Stimulated activated CD8-positive, alpha-beta memory T cell treated with anti-CD3 and anti-CD28 coated beads, Interleukin-4, amount 100 ng/mL, for 1 hour (primary cell): ENCODE measurements at places on chromosomes 2 and 18.

GRCh38 chr2:145909175-145909755, 1389.3 kb upstream of the ZEB2 start:
- no peak for DNase-seq

DNA sequence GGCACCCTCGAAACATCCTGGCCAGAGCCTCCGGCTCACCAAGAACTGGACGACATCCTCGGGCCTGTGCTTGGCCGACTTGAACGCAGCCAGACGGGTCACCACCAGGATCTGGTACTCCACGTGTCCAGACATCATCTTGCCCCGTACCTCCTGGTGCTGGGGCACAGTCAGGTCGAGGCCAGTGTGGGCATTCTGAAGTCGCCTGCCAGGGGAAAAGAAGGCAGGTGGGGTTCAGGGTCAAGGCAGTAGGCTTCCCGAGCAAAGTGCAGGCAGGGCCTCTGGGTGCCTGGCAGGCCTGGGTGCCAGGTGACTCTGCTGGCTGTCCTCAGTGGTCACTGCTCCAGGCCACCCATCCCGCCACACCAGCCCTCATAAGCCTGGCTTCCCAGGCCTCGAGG, 5.6 kb downstream of the HS1BP3 start:
- DNase-seq = no peak

- no peak for DNase-seq
These were observed 13.8 kb upstream of the KIF1A start for GRCh38 chr2:240833724-240834285.

DNA sequence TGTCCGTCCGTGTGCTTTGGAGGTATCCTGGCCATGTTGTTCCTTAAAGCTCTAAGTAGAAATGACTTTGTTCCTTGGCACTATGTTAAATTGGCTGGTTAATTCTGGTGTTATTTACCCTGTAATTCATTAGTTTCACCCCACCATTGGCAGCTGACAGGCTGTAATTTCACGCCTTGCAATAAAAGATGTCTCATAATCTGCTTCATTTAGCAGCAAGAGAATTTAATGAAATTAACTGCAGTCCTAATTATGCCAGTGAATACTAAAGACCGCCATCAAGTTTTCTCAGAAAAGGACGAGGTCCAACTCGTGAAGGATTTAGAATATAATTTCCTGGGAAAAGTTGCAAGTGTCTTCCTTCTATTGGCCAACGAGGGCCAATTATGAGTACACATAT, 319.2 kb downstream of the GBX2 start:
- DNase-seq = no peak

DNA sequence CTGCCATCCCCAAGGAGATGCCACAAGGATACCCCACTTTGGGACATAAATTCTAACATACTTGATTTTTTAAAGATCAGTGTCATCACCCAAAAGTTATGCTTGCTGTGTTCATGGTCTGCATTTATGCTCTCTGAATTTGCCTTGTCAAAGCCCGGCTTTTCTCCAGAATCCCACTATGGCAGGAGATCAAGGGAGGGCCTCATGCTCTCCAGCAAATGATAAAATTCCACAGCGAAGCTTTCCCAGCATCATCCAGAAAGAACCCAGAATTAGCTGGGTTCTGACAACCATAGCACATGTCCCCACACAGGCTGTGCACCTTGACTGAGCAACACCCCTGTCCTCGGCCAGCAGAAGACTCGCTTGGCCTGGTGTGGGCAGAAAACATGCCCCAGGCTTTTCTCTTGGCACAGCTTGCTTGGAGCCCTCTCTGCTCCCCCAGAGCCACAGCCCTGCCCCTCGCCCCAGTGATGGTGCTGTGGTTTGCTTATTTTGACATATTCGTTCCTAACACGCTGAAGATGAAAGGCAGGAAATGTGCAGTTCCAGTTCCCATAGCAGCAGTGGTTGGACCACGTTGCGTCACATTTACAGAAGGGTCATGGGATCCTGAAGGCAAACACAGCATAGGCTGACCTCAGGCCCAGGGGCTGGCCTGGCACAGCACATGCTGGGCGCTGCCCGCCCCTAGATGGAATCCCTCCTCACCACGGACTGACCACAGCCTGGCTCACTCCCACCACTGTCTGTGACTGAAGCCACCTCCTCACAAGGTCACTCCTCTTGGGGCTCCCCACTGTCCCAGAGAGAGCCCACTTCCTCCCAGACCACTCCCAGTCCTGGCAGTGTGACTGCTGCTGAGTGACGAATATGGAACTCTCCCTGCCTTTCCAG, 14.1 kb upstream of the CHRNA1 start:
- DNase-seq = peak; percentile 53

GRCh38 chr2:64646007-64646880, 7.5 kb downstream of the SERTAD2 start:
- DNase-seq = peak; percentile 79

DNA sequence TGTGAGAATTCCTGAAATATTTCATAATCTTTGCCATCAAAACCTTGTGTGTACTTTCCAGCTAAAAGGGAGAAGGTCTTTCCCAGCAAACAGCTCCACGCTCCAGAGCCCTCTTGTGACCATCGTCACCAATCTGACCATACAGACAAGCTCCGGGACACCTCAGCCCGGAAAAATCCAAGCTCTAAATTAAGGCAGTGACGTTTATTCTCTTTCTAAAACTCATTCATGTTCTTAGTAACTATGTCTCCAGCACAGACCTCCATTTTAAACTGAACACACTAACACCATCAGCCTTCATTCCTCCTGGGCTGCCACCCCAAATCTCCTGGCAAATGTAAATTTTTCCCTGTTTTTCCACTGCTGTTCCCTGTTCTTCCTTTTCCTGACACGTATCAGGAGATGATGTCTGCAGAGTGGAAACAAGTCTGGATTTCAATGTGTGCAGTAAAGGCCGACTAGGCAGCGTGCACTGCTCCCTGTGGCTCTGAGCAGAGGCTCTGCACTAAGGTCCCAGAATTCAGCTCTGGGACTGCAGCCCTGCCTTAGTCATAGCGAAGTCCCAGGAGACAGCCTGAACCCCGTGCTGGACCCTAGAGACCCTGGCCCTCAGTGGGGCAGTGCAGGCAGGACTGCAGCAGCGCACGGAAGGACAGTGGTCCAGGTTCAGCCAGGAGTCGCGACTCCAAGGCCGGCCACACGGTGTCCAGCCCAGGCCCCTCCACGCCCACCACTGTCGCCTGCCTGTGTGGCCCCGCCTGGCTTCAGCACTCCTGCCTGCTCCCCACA, 452.5 kb upstream of the SALL3 start:
- DNase-seq = no peak

DNA sequence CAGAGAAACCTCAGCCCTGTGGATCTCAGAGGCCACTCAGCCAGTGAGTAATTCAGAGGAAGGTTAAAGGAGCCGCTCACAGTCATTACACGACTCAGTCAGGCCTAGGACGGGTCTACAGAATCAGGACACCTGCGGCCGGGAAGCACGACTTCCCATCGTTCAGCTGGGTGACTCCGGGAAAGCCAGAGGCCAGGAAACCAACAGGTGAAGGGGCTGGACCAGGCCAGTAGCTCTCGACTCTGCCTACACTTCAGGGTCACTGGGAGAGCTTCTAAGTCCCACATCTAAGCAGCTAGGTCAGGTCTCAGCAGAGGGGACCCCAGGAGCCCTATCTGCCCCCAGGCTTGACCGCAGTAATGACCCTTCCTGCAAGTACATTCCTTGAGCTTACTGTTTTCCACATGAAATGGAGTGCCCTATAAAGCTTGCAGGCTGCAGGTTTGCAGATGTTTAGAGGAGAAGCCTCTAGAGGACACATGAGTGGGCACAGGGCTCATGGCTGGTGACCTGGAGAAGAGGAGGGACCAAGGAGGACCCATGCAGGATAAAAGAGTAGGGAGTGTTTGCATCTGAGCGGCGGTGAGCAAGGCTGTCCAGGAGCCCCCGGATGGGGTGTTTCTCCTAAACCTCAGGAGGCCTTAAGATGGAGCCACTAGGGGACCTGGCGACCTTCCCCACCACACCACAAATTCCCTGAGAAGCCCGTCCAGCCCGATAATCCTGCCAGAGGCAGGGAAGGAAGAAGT, 9.5 kb downstream of the DIPK1C start:
- no peak for DNase-seq

- DNase-seq = no peak
These were observed 674.3 kb downstream of the IRS1 start for GRCh38 chr2:226125176-226125883.

- DNase-seq = no peak
These were observed 10.8 kb downstream of the MLPH start for GRCh38 chr2:237497838-237498186.

DNA sequence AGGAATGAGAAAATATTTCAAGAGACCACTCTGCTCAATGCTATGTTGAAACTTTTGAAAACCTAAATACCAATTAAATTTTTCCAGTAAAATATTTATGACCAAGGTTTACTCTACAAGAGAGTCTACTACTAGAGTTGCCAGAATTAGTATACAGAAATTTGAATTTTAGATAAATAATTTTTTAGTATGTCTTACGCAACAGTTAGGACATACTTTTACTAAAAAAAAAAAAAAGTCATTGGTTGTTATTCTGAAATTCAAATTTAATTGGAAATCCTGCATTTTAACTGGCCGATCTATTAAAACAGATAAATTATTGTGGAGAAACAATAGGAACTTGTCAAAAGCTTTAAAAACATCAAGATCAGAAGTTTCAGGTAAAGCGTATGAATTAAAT, 49.1 kb upstream of the TMEM200C start:
- DNase-seq = no peak

- DNase-seq = no peak
These were observed 222.4 kb upstream of the RBBP8 start for GRCh38 chr18:22710673-22711191.

- no peak for DNase-seq
These were observed 156.7 kb downstream of the WDSUB1 start for GRCh38 chr2:159129824-159130223.

- DNase-seq = no peak
These were observed 153.8 kb upstream of the HNRNPA3 start for GRCh38 chr2:177058747-177059146.

DNA sequence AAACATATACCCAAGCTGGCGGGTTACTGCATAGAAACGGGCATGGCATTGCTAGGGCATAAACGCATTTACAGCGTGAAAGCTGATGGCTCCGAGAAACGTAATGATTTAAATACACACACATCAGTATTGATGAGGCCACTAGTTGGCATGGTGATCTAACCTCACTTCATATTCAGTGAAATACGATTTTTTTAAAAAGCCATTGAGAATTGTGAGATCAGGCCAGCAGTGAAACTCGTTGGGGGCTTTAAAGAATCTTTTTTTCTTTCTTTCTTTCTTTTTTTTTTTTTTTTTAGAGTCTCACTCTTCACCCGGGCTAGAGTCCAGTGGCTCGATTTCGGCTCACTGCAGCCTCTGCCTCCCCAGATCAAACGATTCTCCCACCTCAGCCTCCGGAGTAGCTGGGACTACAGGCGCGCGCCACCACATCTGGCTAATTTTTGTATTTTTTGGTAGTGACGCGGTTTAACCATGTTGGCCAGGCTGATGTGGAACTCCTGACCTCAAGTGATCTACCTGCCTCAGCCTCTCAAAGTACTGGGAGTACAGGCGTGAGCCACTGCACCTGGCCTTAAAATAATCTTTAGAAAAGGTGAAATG, 2.4 kb upstream of the SMAD7 start:
- DNase-seq = no peak

- DNase-seq = no peak
These were observed 274.8 kb downstream of the SP3 start for GRCh38 chr2:173690349-173690748.

- DNase-seq = no peak
These were observed 680.5 kb downstream of the DSC3 start for GRCh38 chr18:30361864-30362540.

- no peak for DNase-seq
These were observed 267.6 kb upstream of the RAB12 start for GRCh38 chr18:8341481-8342230.

GRCh38 chr2:2061091-2061696, 269.9 kb downstream of the MYT1L start:
- no peak for DNase-seq

DNA sequence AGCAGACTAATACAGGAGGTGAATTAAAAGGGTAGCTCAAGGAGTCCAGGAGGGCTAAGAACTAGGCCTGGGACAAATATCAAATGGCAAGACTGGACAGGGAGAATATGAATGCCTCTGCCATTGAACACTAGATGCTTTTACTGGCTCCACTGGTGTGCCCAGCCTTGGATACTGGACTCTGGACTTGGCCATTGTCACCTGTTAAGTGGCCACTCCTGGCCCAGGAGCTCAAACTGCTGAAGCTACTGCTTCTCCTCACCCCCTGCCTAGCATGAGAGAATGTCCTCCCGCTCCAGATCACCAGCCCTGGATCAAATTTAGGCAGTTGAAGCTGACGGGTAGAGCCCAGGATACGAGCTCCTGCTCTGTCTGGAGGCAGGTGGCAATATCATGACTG, 170.8 kb downstream of the DDX1 start:
- no peak for DNase-seq

DNA sequence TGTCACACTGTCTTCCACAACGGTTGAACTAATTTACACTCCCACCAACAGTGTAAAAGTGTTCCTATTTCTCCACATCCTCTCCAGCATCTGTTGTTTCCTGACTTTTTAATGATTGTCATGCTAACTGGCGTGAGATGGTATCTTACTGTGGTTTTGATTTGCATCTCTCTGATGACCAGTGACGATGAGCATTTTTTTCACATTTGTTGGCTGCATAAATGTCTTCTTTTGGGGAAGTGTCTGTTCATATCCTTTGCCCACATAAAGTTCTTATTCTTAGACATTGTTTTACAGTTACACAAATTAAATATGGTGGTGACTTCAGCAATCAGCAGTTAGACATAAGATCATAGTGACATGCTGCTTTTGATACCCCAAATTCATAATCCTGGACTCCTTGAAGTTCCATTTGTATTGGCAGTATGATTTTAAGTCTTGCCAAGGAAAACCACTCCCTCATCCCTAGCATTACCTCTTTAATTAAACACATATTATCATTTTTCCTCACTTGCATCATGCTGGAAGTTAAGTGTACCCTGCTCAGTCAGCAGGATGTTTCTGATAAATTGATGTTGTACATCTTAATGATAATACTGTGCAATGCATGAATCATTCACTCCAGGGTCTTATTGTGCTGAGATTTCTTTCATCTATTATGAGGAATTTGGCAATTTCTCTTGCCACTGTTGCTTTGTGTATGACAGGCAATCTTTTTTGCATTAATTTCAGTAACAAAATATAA, 67.6 kb upstream of the STAT1 start:
- no peak for DNase-seq

DNA sequence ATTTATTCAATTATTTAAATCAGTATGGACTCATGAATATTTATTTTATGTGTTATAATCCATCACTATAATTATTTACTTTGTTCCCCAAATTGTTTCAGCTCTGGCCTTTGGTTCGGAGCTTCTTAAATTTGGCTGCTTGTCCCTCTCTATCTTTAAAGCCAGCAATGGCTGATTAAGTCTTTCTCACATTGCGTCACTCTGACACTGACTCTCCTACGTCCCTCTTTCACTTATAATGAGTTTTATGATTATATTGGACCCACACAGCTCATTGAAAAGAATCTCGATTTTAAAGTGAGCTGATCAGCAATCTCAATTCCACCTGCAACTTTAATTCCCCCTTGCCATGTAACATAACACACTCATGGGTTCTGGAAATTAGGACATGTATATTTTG, 185.2 kb upstream of the SLC39A10 start:
- no peak for DNase-seq
